ENCODE measurements at places on chromosomes 7 and 10. TPM values are rescaled to one million over a fixed set of nuclear protein-coding genes. Genes with fewer than 3 reads are reported as not detected.
A peak's percentile ranks its signal among the peaks of the same experiment; 100 is the strongest.

The ODAD2 gene
- 1.6 TPM for polyA plus RNA-seq

The PNLIPRP1 gene
- polyA plus RNA-seq: not detected

- DNase-seq: no peak
Measured at GRCh38 chr10:87654212-87654611, 5.5 kb upstream of the PAPSS2 start.

GRCh38 chr10:104085801-104086400, at the start of gene COL17A1:
COL17A1 (minus strand) TSS chr10:104085880; CDS start chr10:104080673, 5,207 bp downstream.
- DNase-seq: no peak

DNA sequence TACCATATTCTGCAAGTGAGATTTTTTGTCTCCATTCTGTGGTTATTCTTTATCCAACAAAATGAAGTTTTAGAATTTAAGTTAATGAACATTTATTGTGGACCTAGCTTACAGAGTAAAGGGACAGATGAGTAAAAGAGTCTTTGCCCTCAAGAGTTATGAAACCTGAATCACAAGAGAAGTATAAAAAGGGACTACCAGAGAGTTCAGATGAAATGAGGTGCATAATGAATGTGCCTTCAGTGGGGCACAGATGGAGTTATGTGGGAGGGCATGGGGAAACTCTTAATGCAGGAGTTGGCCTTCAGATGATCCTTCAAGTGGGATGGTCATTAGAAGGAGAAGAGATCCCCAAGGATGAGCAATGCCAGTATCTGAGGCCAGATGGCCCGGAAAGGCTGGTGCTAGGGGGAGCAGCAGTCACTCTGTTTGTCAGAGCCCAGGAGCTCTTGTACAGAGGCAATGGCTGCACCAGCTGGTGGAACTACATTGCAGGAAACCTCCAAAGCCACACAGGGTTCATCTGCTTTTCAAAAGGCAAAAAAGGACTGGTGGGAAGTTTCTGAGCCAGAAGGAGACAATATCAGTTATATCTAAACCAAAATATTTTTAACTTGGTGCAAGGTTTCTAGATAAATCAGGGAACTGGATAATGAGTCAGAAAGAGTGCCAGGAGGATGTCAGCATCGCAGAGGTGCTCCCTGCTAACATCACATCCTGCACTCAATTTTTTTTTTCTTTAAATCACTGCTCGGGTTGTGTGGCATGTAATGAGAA, 162.0 kb downstream of the KLF6 start:
- DNase-seq: no peak

The PKD2L1 gene
- polyA plus RNA-seq: not detected

- no peak for DNase-seq
Measured at GRCh38 chr7:15920953-15921352, 234.5 kb upstream of the MEOX2 start.

DNA sequence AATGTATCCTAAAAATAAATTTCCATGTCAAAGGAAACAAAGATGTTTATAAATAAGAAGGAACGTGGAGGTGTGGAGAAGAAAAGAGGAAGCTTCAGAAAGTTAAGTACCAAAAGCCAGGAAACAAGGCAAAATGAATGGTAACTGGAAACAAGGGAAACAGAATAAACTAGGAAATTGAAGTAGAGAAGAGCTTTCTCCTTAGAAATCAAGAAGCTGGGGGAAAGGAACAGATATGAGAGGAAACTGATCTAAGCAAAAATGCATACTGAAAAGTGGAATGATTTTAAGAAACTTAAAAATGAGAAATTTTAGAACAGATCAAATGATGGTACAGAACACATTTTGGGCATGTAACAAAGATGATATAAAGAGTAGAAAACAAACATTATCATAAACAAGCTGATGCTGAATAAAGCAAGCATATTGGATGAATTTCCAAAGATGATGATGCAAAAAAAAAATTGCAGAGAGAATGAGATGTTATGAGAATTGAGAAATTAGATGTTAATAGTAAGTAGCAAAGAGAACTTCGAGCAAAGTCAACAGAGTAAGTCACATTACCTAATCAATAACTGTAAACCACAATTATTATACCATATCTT, 1.9 kb downstream of the BRAF start:
- no peak for DNase-seq

GRCh38 chr7:295155-296154, 5.5 kb downstream of the FOXL3 start:
- DNase-seq: no peak

- peak; percentile 17 for DNase-seq
Measured at GRCh38 chr10:47253651-47254375, 46.2 kb upstream of the GDF10 start.

GRCh38 chr10:43392748-43393147, 16.2 kb downstream of the HNRNPF start:
- DNase-seq: no peak

The NXPH1 gene
- not detected for polyA plus RNA-seq

- DNase-seq: no peak
Measured at GRCh38 chr10:118820326-118821116, 65.8 kb upstream of the CACUL1 start.

DNA sequence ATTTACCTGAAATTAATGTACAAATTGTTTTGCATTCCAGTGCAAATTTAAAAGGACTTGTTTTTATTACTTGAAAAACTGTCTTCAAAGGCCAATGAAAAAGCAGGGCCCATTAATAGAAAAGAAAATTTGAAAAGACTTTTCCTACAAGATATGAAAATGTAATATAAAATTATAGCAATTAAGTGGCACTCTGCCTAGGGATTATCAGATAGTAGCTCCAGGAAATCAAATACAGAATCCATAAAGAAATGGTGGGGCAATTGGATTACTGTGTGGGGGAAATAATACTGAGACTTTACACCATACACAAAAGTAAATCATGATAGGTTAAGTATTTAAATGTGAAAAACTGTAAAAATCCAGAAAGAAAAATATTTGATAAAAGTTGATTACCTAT, 89.7 kb downstream of the GLCCI1 start:
- DNase-seq: no peak

GRCh38 chr7:5695727-5696345, 85.6 kb downstream of the RNF216 start:
- DNase-seq: no peak

The MAP3K8 gene
- 5.4 TPM for polyA plus RNA-seq

The ICA1 gene
- polyA plus RNA-seq: 6.9 TPM

- DNase-seq: no peak
Measured at GRCh38 chr7:26777385-26777784, 87.0 kb downstream of the SKAP2 start.

DNA sequence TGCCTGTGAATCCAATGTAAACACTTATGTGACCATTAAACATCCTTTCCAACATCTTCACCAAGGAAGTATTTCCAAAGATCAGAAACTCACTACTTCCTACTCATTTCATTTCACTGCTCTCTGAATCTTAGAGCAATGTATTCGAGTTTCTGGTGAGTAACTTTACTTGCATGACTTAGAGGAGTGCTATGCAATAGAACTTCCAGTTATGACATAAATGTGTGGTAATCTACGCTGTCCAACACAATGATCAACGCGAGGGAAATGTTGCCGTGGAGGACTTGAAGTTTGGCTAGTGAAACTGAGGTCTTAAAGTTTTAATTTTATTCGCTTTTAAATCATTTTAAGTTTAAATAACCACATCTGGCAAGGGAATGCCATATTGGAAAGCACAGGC, 1326.3 kb downstream of the XPNPEP1 start:
- no peak for DNase-seq

DNA sequence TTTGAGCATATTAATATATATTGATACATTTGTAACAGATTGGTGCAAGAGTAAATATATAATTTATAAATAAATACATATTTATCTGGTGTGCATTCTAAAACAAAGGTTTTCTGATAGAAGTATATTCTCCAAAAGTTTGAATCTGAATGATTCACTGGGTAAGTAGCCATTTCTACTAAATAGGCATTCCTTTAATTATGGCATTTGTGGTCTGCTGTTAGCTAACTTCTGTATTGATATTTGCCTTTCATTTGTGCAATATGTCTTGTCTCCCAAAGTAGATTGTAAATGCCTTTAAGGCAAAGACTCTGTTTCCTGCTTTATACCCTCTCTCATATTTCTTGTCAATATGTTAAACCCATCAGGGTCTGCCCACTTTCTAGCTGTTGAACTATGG, 11.1 kb upstream of the ARID5B start:
- no peak for DNase-seq

DNA sequence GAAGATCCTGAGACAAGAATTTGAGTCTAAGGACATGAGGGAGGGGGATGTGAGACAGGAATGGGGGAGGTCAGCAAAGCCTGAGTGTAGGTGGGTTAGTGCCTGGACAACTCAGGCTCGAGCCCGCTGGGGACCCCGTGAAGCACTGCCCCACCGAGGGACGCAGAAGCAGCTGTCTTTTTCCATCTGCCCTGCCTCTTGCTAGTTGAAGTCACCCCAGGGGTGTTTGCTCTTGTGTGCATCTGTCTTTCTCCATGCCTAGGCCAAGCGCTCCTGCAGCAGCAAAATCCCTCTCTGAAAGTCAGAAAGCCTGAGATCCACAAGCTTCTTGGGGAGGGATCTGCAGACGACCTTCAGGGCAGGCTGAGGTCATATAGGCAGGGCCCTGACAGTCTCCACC, 79.0 kb upstream of the CELF2 start:
- DNase-seq: no peak

The RELN gene
- 8.6 TPM for polyA plus RNA-seq
